ENCODE measurements at places on chromosomes 11 and 22.

DNA sequence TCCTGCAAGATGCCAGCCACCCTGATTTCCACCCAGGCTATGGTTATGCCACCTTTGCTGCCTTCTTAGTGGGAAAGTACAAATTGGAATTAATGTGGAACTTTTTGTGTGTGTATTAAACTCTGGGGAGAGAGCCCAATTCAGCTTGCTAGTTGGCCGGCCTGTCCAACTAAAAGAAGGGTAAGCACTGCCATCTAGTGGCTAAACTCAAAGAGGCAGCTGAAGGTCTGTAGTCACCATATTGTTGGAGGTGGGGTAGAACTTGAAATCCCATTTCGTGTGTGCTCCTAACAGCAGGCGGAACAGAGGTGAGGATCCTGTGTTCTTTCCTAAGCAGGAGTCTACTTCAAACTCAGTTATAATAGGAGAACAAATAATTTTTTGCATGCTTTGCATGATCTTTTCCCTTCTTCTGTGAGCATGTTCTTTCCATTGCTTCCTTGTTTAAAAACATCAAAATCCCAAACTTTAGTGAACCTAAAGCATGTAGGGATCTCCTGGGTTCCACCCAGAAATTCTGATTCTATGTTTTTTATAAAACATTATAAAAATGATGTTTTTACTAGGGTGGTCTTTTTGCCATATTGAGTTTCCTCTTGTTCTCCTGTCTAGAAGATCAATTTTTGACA is 138.8 kb upstream of the SORL1-AS1 start:
- peak; percentile 87 for DNase-seq

DNA sequence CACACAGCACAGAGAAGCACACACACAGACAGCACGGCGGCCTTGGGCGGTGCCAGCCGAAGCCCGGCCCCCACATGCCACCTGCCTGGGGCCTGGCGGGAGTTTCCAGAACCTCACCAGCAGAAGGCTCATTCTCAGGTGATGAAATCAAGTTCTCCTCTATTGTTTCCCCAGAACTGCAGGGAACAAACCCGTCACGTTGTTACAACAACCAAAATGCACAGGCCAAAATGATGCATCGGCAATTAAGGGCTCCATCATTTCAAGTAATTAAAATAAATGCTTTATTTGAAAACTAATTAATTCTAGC is 30.8 kb downstream of the GNB1L start:
- no peak for DNase-seq

- DNase-seq, result peak; percentile 42
Observed at GRCh38 chr11:6390718-6391469, 620 bp downstream of the SMPD1 start.

- peak; percentile 67 for DNase-seq
Observed at GRCh38 chr11:57406337-57406904, 16.0 kb upstream of the PRG2 start.

DNA sequence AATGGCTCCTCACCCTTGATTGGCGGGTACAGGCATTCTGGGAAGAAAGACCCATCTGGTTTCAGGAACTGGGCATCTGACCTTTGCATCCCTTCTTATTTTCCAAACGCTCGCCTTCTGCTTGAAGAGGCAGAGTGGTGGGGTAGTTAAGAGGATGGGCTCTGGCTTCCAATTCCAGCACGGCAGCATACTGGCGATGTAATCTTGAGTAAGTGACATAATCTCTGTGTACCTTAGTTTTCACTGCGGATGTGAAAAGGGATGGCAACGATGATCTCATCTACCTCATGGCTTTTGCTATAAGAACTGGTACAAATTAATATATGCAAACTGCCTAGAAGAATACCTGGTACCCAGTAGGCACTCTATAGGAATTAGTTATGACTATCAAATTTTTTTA is 10.0 kb upstream of the TIMP3 start:
- no peak for DNase-seq

- DNase-seq, result no peak
Observed at GRCh38 chr11:67491276-67492068, 8.6 kb downstream of the AIP start.

GRCh38 chr22:46578824-46579561 is 41.2 kb upstream of the GRAMD4 start:
- DNase-seq, result no peak

DNA sequence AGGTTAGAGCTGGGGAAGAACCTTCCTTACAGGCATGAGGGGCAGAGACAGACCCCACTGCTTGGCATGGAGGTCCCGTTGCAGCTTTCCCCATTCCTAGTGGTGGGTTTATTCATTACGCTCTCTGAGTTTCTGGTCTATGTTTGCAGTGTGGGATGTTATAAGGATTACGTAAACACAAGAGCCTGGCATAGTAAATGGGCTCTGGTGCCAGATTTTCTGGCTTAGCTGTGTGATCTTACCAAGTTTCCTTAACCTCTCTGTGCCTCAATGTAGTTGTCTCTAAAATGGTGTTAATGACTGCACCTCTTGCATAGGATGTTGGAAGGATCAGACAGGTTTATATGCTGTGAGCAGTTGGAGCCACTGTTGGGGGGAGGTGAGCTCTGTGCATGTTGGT is 15.1 kb downstream of the DTX4 start:
- DNase-seq, result no peak

Measured in inflammatory macrophage (primary cell).